ENCODE measurements at places on chromosomes 6 and 20. TPM values are rescaled to one million over a fixed set of nuclear protein-coding genes. Genes with fewer than 3 reads are reported as not detected.

B3GAT2 gene
- total RNA-seq = under 0.01 TPM

FKBP5 gene
- 14.5 TPM for total RNA-seq

FOXS1 gene
- total RNA-seq = 0.12 TPM

COL9A3 gene
- total RNA-seq = 0.11 TPM

BNIP5 gene
- not detected for total RNA-seq

BEND6 gene
- 19.1 TPM for total RNA-seq

COL9A1 gene
- total RNA-seq = not detected

NRN1 gene
- total RNA-seq = 0.11 TPM

TINAG gene
- total RNA-seq = not detected

ANKRD66 gene
- not detected for total RNA-seq

HCK gene
- total RNA-seq = not detected

CCN6 gene
- not detected for total RNA-seq

GHRH gene
- not detected for total RNA-seq

CRISP3 gene
- not detected for total RNA-seq

C20orf141 gene
- not detected for total RNA-seq
